Stimulated activated naive CD8-positive, alpha-beta T cell treated with anti-CD3 and anti-CD28 coated beads, Interleukin-15, amount 100 ng/mL, for 72 hours (primary cell): ENCODE measurements at places on chromosomes 7 and 10.

DNA sequence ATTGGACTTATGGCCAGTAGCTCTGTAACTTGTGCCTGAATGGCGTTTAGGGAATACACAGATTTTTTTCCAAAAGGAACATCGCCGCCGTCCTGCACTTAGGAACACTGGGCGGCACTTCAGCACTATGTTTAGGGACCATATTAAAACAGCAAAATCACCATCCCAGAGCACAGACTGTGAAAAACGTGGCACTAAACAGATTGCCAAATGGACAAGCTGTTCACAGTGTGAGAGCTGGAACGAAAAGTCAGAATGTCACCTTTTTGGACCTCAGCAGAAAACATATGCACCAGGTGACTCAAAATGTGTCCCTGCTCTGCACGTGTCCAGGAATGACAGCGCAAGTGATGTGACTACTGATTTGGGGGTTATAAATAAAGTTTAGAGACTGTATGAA, 87.9 kb downstream of the ODAD2 start:
- no peak for DNase-seq

- no peak for DNase-seq
Observed at GRCh38 chr7:29864656-29865055, 58.3 kb downstream of the WIPF3 start.

GRCh38 chr7:75737856-75738603, 711 bp downstream of the HIP1 start:
- no peak for DNase-seq

- DNase-seq, result peak; percentile 41
Observed at GRCh38 chr10:124647421-124648130, 96.6 kb downstream of the FAM53B start.

DNA sequence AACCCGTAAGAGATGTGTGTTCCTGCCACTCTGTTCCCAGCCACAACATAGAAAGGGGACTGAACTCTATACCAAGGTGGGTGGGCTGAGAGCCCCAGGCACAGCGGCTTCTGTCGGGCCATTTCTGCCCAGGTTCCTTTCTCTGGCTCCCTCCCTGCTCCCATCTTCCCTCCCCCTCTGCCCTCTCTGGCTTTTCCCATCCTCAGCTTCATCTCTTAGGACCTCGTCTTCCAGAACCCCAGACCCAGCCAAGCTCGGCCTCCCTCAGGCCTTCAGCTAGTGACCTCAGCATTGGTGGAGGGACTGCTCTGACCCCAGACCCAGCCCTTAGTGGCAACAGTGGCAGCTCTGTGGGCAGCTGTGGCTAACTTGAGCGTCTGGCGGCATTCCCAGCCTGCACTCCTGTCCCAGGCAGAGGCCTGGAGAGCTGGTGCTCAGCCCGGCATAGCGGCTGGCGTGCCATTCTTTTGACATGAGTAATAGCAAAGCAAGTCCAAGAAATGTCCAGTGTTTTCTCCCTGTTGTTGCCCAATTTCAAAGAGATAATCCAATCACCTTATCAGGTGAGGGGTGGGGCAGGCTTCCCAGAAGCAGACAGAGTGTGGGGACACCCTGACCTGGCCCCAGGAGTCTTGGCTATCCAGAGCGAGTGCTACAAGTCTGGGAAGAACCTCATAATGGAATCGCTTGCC, 15.9 kb downstream of the PTPRE start:
- no peak for DNase-seq

GRCh38 chr7:90602303-90602702, 6.2 kb downstream of the CDK14 start:
- DNase-seq, result no peak

DNA sequence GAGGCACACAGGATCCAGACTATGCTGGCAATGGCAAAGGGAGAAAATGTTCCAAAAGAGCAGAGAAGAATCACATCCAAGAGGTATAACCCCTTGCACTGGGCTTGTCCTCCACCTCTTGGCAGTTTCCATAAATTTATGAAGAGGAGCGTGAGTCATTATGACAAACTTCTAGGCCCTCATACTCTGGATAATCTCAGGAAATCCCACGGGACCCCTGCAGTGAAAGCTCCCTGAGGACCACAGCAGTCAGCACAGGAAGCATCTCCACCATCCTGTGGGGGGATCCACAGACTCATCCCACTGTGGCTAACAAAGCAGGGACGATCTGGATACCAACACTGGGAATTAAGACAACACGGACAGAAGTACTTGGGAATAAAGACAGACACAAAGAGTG, 30.3 kb upstream of the GPAM start:
- DNase-seq, result no peak

GRCh38 chr7:81361769-81362312, 408.0 kb downstream of the HGF start:
- DNase-seq, result no peak

DNA sequence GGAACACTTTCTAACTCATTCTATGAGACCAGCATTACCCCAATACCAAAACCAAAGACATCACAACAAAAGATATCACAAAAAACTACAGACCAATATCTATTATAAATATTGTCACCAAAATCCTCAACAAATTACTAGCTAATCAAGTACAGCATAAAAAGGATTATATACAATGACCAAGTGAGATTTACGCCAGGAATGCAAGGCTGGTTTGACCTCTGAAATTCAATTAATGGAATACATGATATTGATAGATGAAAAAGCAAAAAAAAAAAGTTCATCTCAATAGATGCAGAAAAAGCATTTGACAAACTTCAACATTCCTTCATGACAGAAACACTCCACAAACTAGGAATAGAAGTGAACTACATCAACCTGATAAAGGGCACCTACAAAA, 175.3 kb downstream of the LCOR start:
- no peak for DNase-seq

DNA sequence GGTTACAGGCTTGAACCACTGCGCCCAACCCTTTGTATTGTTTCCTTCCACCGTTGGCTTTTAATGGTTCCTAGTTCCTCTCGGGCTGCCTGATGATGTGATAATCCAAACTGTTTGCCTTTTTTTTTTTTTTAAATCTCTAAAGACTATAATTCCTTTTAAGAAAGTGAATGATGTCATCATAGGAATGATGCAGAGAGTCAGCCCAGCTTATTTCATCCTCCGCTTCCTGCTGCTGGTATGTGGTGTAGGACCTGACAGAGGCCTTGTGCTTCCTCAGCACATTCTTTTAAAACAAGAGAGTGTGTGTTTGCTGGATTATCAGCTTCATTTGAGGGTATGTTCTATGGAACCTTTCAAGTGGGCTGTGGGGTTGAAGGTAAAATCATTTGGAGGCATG, 241.4 kb downstream of the LRMDA start:
- no peak for DNase-seq

DNA sequence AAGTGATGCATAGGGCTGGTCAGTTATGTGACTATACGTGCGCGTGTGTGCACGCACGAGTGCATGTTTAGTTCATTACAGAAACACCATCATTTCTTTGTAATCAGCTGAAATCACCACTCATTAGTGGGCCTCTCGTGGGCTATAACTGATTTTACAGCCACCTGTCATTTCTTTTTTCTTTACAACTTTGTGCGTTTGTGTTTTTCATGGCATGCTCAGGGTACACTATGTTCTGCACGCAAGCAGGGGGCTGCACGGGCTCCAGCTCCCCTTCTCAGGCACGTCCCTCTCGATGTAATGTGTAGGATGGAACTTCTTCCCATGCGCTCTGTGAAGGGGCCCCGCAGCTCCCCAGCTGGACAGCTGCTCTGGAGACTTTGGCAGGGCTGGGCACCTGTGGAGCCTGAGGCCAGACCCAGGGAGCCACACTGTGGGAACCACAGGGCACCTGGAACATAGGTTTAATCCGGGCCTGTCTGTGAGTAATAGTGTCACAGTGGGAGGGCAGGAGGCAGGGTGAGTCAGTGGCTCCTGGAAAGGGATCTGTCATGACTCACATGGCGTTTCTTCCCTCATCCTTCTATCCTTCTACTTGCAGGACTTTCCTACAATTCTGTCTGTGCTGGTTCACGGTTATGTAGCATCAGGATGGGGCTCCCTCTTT, 4.9 kb downstream of the GCK start:
- DNase-seq, result no peak

- no peak for DNase-seq
Observed at GRCh38 chr7:3386423-3387190, 85.6 kb downstream of the SDK1 start.

DNA sequence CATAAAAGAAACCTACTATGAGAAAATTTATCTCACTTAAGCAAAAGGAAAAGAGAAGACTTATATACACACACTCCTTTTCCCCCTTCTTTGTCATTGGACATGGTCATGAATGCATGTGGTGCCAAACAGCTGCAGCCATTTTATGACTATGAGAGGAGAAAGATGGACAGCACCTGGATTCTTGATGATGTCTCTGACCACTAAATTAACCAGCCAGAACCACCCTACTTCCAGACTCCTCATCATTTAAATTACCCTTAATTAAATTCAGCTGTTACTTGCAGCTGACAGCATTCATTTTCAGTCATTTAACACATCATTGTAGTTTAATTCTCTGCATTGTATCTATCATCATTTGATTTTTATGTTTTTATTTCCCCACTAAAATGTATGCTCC, 379.0 kb upstream of the HPS1 start:
- DNase-seq, result no peak

DNA sequence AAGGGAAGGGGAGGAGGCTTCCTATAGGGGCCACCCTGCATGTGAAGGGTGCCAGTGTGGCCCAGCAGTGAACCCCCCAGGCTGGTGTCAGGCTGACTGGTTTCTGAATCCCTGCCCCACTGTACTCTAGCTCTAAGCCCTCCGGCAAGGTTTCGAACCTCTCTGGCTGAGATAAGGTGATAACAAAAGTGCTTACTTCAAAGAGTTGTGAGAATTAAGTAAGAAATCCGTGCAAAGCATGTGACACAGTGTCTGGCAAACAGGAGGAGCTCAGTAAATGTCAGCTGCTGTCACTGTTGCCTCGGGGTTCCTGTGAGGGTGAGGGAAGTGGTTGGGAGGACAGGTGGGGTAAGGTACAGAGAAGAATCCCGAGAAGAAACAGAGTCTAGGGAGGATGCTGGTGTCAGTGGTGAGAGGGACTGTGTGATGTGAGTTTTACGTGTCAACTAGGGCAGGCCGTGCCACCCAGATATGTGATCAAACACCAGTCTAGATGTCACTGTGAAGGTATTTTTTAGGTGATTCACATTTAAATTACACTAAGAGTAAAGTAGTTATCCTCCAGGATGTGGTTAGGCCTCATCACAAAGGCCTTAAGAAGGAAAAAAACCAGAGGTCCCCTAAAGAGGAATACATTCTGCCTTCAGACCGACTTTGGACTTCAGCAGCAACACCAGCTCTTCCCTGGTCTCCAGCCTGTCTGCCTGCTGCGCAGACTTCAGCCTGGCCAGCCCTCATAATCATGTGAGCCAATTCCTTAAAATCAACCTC, 64.4 kb downstream of the BPGM start:
- peak; percentile 68 for DNase-seq
